ENCODE measurements at places on chromosomes 7 and 10. TPM values are rescaled to one million over a fixed set of nuclear protein-coding genes. Genes with fewer than 3 reads are reported as not detected.

Gene EPHA1
- total RNA-seq = 2.2 TPM

Gene GPRIN2
- not detected for total RNA-seq

Gene HOXA2
- not detected for total RNA-seq

Gene CCL24
- total RNA-seq = not detected

Gene LLCFC1
- not detected for total RNA-seq

Gene SYT15
- 1.6 TPM for total RNA-seq

Gene TLX1
- total RNA-seq = not detected

Gene SPDYE8
- not detected for total RNA-seq

DNA sequence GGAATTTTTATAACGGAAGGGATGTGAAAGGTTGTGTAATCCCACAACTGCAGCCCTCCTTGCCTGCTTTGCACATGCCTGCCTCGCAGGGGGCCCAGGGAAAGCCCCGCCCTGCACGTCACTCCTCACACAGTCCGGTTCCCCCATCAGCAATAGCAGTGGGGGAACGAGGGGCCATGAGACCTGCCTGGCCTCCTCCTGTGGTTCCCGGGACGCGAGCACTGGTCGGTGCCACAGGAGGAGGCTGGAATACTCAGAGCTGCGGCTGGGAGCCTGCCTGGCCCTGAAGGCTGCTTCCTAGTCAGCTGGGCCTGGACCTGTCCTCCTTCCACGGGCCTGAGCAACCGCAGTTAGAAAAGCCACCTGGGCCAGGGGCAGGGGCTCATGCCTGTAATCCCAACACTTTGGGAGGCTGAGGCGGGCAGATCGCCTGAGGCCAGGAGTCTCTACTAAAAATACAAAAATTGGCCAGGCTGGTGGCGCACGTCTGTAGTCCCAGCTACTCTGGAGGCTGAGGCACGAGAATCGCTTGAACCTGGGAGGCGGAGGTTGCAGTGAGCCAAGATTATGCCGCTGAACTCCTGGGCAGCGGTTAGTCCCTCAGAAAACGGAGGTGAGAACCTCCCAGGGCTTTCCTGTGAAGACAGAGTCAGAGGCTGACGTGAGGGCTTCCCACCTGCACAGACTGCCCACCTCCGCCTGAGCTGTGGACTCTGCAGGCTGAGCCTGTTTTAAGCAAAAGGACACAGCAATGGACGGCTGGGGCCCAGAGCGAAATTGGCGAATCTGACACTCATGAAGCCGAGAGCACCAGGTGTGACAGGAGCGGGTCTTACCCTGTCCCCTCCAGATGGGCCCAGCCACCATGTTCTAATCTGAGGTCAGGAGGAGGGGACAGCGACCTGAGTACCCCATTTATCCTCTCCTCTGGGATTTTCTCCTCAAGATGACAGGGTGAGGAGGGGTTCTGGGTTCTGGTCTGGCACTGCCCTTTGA lies 52.9 kb downstream of the VIPR2 start:
- no peak for DNase-seq

- DNase-seq = no peak
Measured at GRCh38 chr7:36474283-36475010, 84.8 kb downstream of the ANLN start.

DNA sequence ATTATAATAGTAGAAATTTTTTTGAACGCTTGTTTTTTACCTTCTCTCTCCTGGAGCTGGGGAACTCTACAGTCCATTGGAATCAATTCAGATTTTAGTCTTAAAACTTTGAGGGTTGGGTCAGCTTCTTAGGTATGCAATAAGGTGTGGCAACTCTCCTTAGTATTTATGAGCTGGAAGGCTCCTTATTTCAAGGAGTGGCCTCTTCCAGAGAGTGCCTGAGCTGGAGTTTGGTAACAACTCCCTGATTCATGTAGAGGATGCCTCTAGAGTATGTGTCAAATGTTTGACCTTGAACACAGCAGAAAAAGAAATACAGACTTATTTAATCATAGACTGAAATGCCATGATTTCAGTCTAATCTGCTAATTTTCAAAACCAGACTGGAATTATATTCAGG lies 11.1 kb downstream of the CDK14 start:
- no peak for DNase-seq

DNA sequence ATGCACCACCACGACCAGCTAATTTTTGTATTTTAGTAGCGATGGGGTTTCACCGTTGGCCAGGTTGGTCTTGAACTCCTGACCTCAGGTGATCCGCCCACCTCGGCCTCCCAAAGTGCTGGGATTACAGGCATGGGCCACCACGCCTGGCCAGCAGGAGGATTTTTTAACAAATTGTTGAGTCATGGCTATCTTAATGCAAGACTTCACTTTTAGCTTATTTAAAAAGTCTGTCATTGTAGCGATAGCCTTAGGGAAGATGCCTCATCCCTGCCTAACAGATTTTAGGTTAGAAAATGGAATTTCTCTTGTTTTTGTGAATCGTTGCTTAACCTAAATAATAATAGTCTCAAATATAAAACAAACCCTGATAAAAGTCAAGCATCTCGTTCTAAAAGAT lies 35.5 kb downstream of the PPP2R2D start:
- DNase-seq = no peak

GRCh38 chr7:101294832-101295121 lies 26.8 kb downstream of the IFT22 start:
- DNase-seq = no peak

DNA sequence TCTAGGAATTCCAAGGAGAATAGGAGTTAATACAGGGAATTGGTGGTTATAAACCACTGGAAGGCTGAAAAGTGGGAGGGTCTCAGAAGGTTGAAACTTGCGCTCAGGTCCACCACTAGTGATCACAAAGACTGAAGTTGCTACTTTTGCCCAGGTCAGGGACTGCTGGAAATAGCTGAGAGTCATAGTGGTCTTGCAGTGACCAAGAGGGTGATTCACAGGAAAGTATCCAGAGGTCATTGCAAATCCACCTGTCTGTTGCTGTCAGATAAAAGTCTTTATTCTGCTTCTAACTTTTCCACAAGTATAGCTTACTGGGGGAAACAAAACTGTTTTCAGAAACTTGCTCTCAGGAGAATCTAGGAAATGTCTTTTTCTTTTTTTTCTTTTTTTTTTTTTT lies 211.5 kb upstream of the PRSS1 start:
- DNase-seq = no peak

- no peak for DNase-seq
Measured at GRCh38 chr10:55311848-55312635, 511.0 kb upstream of the PCDH15 start.

DNA sequence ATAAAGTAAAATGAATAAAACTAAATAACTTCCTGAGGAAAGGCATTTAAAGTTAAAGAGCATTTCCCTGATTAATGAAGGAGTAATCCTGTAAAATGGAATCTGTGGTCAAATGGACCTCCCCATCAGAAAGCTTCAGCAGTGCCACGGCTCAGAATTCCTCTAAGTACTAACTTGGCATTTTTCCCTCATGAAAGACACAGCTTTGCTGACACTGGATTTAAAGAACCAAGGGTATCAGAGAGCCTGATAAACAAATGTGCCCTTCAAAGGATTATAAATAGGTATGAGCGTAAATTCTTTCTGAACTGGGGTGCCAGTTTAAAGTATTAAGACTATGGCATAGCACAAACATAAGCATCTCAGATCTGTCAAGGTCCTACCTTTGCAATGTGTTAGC lies 24.2 kb upstream of the RNF148 start:
- DNase-seq = no peak

DNA sequence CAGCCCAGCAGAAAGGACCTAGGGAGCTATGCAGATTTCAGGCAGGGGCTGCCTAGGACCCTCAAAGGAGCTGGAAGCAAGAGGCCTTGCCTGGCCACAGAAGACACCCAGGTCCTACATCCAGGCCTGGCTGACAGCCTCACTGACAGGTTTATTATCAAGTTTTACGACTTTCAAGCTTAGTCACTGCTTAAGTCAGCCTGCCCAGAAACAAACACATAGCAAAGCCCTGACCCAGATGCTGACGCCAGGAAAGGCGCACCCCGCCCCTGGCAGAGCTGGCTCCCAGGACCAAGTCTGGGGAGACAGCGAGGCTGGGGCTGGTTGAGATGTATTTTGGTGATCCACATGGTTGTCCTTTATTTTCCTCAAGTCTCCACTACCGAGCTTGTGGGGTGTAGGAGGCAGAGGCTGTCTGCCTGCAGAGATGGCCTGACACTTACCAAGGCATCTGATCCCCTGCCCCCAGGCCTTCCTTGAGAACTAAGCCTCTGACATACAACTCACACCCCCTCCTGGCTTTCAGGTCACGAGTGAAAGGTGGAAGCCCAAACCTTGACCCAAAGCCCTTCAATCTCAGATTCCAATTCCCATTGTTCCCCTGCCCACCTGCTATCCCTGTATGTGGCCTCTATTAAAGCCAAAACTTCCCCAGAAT lies 80.7 kb upstream of the EMX2 start:
- DNase-seq = no peak

DNA sequence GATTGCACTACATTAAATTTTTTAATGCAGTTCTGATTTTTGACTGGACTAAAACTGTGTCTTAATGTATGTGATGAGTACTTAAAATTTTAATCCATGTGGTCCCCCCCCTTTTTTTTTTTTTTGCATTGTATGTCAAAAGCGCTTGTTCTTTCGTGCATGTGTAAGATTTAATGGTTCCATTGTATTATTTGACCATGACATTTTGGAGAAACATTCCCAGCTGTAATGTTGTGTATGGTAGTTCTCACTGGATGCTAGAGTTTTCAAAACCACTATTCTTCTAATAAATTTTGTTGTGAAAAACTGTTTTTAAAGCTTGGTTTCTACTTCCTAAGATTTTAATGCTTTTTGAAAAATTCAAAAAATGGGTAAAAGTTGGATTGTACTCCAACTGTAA lies 132.0 kb downstream of the LCOR start:
- no peak for DNase-seq

DNA sequence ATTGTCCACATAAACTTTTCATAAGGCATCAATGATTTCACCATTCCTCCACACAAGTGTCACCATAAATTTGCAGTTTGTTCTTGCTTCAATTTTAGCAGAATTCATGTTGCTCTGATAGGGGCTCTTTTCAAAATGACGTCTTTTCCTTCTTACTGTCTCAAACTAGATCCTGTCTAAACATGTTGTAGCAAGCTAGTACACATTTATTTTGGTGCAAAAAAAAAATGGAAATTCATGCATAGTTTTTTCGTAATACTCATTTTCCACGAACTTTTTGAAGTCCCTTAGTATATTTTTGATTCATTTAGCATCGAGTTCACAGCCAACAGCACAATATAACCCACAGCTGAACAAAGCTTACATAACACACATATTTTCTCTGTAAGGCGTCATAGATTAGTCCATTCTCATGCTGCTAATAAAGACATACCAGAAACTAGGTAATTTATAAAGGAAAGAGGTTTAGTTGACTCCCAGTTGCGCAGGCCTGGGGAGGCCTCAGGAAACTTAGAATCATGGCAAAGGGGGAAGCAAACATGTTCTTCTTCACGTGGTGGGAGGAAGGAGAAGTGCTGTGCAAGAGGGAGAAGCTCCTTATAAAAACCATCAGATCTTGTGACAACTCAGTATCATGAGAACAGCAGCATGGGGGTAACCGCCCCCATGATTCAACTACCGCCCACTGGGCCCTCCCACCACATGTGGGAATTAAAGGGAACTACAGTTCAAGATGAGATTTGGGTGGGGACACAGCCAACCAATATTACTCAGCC lies 301.5 kb downstream of the CCDC3 start:
- no peak for DNase-seq

GRCh38 chr7:50281680-50282445 lies 22.7 kb upstream of the IKZF1 start:
- no peak for DNase-seq

DNA sequence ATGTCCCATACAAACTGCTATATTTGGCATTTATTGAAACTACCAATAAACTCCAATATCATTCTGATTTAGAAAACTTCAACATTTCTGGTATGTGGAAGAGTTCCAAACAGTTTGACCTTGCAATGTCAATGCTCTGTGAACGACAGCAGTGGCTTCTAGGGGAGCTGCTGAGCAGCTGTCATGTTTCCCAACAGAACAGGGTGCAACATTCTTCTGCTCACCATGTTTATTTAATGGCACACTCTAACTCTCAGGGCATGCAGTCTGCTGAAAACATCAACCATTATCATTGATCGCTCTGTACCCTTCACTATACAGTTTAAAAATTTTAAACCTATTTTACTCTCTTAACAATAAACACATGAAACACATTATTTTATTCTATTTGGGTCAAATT lies 25.9 kb downstream of the LMOD2 start:
- DNase-seq = no peak

DNA sequence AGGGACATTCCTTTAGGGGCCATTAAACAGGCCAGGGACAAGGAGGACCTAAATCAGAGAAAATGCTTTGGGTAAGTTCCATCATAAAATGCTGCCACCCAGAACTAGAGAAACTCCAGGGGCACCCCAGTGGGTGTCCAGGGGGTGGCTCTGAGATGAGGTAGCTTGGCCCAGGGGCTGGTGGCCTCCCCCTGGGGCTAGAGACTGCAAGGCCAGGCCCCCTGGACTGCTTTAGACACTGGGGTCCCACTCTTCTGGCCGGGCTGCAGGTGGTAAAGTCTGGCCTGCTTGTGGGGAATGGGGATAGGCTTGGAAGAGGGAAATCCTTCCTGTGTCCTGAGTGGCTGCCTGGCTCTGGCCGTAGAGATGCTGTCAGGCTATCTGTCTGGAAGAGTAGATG lies 169.6 kb upstream of the PODXL start:
- no peak for DNase-seq

DNA sequence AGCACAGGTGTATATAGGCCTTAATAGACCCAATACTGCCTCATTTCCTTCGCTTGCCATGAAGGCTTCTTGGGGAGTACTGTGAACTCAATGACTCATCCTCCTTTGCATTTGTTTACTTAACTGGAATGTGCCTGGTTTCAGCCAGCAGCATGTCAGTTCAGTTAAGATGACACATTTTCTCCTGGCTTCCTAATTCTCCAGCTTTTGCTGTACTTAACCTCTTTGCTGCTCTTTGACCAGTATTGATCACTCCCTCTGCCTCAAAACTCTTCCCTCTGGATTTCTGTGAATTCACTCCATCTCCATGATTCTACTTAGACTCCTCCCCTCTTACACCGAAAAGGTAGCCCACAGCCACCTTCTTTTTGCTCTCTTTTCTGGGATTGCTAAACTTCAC lies 135.7 kb downstream of the MAGI2 start:
- DNase-seq = no peak

DNA sequence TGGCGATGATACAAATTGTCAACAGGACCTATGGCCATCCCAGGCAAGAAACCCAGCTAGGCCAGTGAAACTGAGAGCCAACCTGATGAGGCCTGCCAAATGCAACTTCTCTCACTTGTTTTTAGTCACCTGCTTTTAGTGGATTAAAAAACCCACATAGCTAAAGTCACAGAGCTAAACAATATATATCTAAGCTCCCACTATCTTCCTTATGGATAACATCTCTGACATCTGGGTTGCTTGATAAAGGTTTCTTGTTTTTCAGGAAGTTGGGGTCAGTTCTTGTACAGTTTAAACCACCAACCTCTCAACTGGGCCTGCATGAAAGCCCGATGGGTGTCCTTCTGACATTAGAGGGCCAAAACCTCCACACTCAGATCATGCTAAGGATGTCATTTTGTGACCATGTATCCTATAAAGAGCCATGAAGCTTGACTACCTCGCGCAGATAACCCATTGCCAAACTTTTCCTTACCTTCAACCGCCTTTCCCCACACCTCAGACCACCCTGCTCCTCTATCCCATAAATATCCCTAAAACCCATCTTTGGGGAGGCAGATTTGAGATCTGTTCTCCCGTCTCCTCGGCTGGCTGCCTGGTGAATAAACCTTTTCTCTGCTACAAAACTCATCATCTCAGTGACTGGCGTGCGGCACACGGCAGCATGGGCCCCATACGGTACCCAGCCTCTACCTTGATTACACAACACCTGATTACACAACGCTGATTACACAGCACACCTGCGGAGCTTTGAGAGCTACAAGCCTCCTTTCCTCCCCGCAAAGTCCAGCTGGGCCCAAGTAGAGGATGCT lies 797 bp upstream of the STMP1 start:
- DNase-seq = no peak
